Activated T-cell treated with anti-CD3 and anti-CD28 coated beads, Interleukin-2, amount 50 U/mL, for 24 hours (primary cell): ENCODE measurements at places on chromosomes 2 and 18.
A peak's percentile ranks its signal among the peaks of the same experiment; 100 is the strongest.

- no peaks in the 10 kb centered on the region for H3K36me3 ChIP-seq
- peaks cover 19% of the 10 kb centered on the region for H3K27me3 ChIP-seq
- no peaks in the 10 kb centered on the region for H3K4me1 ChIP-seq
- DNase-seq = no peak
These were observed 213.4 kb downstream of the CDH20 start for GRCh38 chr18:61546590-61546989.

GRCh38 chr2:195534971-195535370, 122.1 kb upstream of the SLC39A10 start:
- peak overlapping the region; percentile 79 for H3K4me3 ChIP-seq
- H3K36me3 ChIP-seq = peaks cover 10% of the 10 kb centered on the region
- H3K4me1 ChIP-seq = peaks cover 93% of the 10 kb centered on the region
- no peaks in the 10 kb centered on the region for H3K27me3 ChIP-seq
- peak overlapping the region; percentile 98 for H3K27ac ChIP-seq

DNA sequence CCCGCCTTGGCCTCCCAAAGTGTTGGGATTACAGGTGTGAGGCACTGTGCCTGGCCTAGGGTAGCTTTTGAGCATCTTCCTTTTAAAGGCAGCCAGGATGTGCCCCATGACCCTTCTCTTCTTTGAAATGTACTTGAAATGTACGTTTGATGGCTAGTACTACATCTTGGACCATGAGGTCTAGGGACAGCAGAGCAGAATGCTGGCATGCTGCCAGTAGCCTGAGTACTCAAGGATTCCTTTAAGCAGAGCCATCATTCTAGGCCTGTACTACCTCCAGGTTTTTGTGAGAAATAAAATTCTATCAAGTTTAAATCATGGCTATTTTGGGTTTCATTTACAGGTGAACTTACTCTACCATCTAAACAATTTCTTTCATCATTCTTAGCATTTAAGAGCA, 2.9 kb upstream of the EML6 start:
- H3K4me3 ChIP-seq = no peak overlapping the region
- DNase-seq = no peak

DNA sequence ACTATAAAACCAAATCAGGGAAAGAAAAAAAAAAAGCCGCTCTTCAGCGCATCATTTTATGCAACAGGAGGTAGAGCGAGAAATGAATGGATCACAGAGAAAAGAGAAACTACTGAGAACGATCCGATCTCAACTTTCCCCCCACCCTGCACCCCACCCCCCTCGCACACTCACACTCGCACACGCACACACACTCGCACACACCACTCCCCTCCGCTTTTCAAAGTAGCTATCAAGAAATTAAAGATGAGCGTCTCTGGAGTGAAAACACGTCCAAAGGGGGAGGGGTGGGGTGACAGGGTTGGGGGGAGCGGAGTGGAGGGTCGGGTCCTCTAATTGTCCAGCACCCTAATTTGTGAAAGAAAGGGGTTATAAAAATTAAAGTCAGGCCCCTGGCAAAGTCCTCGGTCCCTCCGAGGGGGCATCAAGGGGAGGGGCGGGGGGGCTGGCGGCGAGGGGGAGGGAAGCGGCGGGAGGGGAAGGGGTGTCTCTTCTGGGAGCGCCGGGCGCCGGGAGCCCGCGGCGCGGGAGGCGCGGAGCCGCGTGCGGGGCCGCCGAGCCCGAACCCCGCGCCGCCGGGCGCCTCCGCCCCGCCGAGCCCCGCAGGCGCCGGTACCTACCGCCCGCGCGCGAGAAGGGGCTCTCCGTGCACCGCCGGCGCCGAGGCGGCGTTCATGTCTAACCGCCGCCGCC, 428 bp downstream of the TCF4 start:
- peaks cover 66% of the 10 kb centered on the region for H3K27me3 ChIP-seq
- H3K4me1 ChIP-seq = peaks cover 28% of the 10 kb centered on the region
- H3K27ac ChIP-seq = peak overlapping the region; percentile 14
- DNase-seq = no peak
- H3K36me3 ChIP-seq = peaks cover 3% of the 10 kb centered on the region

DNA sequence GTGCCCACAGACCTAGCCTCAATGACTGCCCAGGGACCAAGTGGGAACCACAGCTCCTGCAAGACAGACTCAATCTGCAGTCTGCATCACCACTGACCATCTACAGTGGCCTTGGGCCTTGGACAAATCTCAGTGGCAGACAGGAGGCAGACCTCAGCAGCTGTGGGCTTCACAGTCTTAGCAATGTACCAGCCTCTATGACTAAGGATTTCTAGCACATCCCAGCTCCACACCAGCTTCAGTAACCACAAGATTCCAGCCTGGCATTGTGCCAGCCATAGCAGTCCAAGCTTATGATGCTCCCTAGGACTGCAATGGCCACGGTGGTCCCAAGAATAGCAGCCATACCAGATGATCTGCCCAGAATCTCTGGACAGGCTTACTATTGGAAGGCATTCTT, 19.6 kb upstream of the WDR75 start:
- no peak overlapping the region for H3K4me3 ChIP-seq
- H3K27me3 ChIP-seq = no peaks in the 10 kb centered on the region
- no peak overlapping the region for H3K27ac ChIP-seq
- no peaks in the 10 kb centered on the region for H3K4me1 ChIP-seq

DNA sequence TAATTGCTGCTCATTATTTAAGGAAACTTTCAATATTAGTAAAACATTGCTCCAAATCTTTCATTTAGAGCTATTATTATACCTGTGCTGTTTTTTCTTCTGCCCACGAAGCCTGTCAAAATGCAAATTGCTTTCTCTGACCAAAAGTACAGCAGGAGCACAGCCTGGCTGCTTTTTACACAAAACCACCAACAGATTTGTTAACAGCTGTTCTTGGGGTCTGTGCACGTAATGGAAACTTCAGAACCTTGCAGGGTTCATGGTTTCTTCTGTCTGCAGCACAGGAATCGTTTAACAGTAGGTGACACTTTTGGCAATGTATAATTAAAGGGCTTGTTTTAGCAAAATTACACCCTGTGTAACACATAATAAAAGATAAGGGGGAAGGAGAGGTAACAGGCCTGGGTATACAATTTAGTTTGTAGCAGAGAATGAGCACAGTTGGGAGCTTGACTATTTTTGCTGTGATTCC, 447.3 kb downstream of the KCNJ3 start:
- no peaks in the 10 kb centered on the region for H3K4me1 ChIP-seq
- H3K27me3 ChIP-seq = no peaks in the 10 kb centered on the region
- no peak overlapping the region for H3K27ac ChIP-seq

- H3K27ac ChIP-seq = no peak overlapping the region
- no peaks in the 10 kb centered on the region for H3K4me1 ChIP-seq
- DNase-seq = no peak
- peaks cover 13% of the 10 kb centered on the region for H3K27me3 ChIP-seq
These were observed 228.7 kb upstream of the TANK start for GRCh38 chr2:160931531-160931930.

DNA sequence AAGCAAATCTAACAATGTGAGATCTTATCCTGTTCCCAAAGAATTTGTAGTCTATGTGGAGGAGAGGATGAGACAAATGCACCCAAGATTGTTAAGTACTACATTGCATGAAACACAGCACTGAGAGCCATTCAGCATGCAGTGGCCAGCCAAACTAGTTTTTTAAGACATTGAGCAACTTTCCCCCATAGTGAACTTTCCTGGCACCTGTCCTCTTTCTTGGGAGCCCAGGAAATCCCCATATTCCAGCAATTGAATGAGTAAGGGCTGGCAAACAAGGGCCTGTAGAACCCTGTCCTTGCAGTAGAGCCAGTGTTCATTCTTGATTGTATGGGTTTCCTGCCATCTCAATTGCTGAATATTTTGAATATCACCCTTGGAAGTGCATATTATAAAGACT, 58.8 kb upstream of the FIGN start:
- no peaks in the 10 kb centered on the region for H3K4me1 ChIP-seq
- H3K4me3 ChIP-seq = no peak overlapping the region
- no peak for DNase-seq
- H3K27me3 ChIP-seq = no peaks in the 10 kb centered on the region

GRCh38 chr18:30280861-30281470, 761.6 kb downstream of the DSC3 start:
- H3K27ac ChIP-seq = no peak overlapping the region
- H3K4me3 ChIP-seq = no peak overlapping the region
- H3K27me3 ChIP-seq = no peaks in the 10 kb centered on the region
- DNase-seq = no peak
- H3K4me1 ChIP-seq = no peaks in the 10 kb centered on the region
- H3K36me3 ChIP-seq = no peaks in the 10 kb centered on the region

GRCh38 chr2:2909086-2910035, 468.3 kb downstream of the EIPR1 start:
- H3K27me3 ChIP-seq = peaks cover 7% of the 10 kb centered on the region
- no peak for DNase-seq
- H3K4me1 ChIP-seq = no peaks in the 10 kb centered on the region
- H3K27ac ChIP-seq = no peak overlapping the region

DNA sequence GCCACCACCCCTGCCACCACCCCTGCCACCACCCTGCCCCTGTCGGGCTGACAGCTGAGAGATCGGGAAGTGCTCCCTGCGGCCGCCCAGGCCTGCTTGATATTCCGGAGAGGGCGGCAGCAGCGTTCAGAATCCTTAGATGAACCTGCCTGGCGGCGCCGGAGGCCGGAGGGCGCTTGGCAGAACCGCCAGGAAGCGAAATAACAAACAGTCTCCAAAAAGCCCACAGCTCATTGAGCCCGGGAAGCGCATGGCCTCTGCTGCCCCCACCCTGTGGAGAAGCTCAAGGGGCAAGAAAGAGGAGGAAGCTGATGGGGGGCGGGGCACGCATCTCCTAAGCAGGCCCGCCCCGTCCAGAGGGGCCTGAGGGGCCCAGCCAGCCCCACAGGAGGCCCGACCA, 92.2 kb upstream of the MBOAT2 start:
- H3K36me3 ChIP-seq = no peaks in the 10 kb centered on the region
- H3K27me3 ChIP-seq = peaks cover 48% of the 10 kb centered on the region
- H3K4me3 ChIP-seq = no peak overlapping the region
- no peak overlapping the region for H3K27ac ChIP-seq
- no peak for DNase-seq
- peaks cover 10% of the 10 kb centered on the region for H3K4me1 ChIP-seq

- H3K36me3 ChIP-seq = peaks cover 31% of the 10 kb centered on the region
- peak overlapping the region; percentile 97 for H3K27ac ChIP-seq
- H3K4me1 ChIP-seq = peaks cover 41% of the 10 kb centered on the region
- no peaks in the 10 kb centered on the region for H3K27me3 ChIP-seq
- DNase-seq = no peak
- H3K4me3 ChIP-seq = peak overlapping the region; percentile 98
These were observed 405 bp downstream of the PPP3R1 start for GRCh38 chr2:68251855-68252399.

GRCh38 chr2:70541481-70542020, 12.1 kb downstream of the TGFA start:
- no peak for DNase-seq
- H3K4me3 ChIP-seq = no peak overlapping the region
- no peaks in the 10 kb centered on the region for H3K27me3 ChIP-seq
- H3K27ac ChIP-seq = no peak overlapping the region
- H3K36me3 ChIP-seq = no peaks in the 10 kb centered on the region

- no peaks in the 10 kb centered on the region for H3K27me3 ChIP-seq
- no peak overlapping the region for H3K4me3 ChIP-seq
- H3K4me1 ChIP-seq = peaks cover 2% of the 10 kb centered on the region
- no peak for DNase-seq
- no peaks in the 10 kb centered on the region for H3K36me3 ChIP-seq
These were observed 194.9 kb upstream of the CHAC2 start for GRCh38 chr2:53572696-53573095.

DNA sequence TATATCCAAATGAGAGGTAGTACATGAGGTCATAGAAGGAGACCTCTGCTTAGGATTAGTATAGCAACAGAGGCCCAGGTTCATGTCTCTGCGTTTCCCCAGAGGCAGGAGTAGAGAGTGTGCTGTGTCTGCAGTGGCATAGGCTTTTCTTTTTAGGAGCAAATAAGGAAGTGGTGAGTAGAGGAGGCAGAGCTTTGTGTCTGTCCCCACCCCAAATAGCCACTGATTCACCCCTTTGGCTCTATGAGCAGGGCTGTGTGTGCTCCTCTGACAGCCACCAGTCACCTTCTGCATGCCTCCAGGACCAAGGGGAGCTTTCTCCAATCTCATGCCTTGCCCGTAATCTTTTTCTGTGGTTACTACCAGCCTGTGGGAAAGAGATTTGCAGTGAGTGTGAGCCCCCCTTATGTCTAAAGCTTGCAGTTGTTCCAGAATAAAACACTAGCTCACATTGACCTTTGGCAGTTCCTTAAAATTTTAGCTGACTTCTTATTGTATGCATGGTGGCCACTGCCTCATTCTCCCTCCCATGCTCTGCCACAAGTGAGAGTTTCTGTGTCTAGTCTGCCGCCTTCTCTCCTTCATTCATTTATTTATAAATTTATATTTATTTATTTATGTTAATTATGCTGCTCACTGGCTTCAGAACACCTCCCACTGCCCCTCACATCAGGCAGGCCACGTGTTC, 23.5 kb upstream of the ELAC1 start:
- H3K36me3 ChIP-seq = peaks cover 74% of the 10 kb centered on the region
- H3K27ac ChIP-seq = no peak overlapping the region
- no peak for DNase-seq
- no peaks in the 10 kb centered on the region for H3K27me3 ChIP-seq

DNA sequence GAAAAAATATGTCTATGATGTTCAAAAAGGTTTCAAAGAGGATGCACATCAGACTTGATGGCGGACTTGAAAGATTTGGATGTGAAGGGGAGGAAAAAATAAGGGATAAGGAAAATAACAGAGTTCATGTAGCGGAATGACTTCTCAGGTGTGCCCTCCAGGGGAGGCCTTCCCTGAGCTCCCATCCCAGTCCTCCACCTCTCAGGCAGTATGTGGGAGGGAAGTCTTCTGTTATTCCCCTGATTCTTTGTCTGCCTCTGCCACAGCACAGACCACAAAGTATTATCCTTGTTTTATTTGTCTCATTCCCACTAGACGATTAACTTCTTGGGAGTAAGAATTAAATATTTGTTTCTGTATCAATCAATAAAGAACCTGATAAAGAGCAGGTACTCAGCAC, 17.7 kb downstream of the COL5A2 start:
- no peak overlapping the region for H3K4me3 ChIP-seq
- no peak overlapping the region for H3K27ac ChIP-seq
- no peaks in the 10 kb centered on the region for H3K4me1 ChIP-seq
- H3K36me3 ChIP-seq = no peaks in the 10 kb centered on the region
- H3K27me3 ChIP-seq = no peaks in the 10 kb centered on the region

GRCh38 chr2:41294331-41294730, 753.5 kb upstream of the PKDCC start:
- no peak overlapping the region for H3K4me3 ChIP-seq
- H3K27ac ChIP-seq = no peak overlapping the region
- DNase-seq = no peak

GRCh38 chr2:223047260-223047761, 4.7 kb upstream of the KCNE4 start:
- no peak for DNase-seq
- H3K27ac ChIP-seq = no peak overlapping the region
- H3K27me3 ChIP-seq = peaks cover 9% of the 10 kb centered on the region
- no peaks in the 10 kb centered on the region for H3K36me3 ChIP-seq
